Fibroblast of mammary gland (primary cell): ENCODE measurements at places on chromosomes 13 and 19.
A peak's percentile ranks its signal among the peaks of the same experiment; 100 is the strongest.

- DNase-seq, result peak; percentile 91
Measured at GRCh38 chr19:49987159-49987698, 26.3 kb upstream of the SIGLEC11 start.

- DNase-seq, result peak; percentile 82
Measured at GRCh38 chr19:49339301-49340068, 4.3 kb downstream of the CD37 start.

- no peak for DNase-seq
Measured at GRCh38 chr19:48895226-48895625, 3.3 kb downstream of the TULP2 start.

DNA sequence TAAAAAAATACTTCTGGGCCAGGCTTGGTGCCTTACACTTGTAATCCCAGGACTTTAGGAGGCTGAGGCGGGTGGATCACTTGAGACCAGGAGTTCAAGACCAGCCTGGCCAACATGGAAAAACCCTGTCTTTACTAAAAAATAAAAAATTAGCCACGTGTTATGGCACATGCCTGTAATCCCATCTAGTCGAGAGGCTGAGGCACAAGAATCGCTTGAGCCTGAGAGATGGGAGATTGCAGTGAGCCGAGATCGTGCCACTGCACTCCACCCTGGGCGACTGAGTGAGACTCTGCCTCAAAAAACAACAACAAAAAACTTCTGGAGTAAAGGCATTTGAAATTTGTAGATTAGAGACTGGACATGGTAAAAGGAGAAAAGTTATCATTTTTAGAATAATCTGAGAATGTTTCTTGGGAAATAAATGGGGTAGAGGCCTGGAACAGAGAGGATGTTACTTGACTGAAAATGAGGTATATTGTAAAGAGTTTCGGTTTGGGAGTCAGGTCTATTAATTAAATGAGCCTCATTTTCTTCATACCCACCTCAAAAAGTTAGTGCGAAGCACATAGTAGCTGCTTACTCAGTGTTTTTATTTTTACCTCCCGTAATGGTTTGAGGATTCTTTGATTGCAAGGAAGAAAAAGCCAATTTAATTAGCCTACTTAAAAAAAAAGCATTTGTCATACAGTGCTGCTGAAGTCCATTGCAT is 2.6 kb downstream of the AKAP11 start:
- no peak for DNase-seq

DNA sequence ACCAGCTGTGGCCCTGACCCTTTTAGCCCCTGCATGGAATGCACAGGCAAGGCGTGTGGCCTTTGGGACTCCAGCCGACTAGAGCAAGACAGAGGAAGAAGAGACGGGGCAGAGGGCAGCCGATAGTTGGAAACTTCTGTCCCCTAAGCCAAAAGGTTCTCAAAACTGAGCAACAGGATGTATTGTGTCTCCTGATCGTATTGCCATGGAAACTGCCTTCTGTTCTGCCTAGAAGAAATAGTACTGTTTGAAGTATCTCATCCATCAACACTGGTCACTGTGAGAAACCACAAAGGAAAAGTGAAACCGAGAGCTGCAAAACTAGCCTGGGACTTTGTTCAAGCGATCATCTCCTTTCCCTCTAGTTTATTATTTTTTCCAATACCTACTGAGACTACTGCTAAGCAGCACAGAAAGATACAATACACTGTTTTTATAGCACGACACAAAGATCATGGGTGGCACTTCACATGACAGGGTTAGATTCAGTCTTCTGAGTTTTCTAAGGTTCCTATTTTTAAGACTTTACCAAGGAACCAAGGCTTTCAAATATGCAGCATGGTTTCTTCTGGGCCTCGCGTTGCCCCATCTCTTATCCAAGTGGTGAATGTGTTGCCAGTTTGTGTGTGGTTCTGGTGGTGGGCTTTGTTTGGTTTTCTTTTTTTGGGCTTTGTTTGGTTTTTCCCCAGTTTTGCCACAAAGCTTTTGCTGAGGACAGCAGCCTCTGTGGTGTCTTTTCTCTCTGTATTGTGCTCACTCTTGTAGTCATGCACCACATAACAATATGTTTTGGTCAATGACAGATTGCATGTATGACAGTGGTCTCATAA is 49.3 kb upstream of the GPR183 start:
- DNase-seq, result peak; percentile 89

GRCh38 chr13:42064259-42064658 is 15.8 kb downstream of the DGKH start:
- DNase-seq, result peak; percentile 95

GRCh38 chr19:7550987-7551761 is 15.7 kb downstream of the PNPLA6 start:
- DNase-seq, result peak; percentile 41

DNA sequence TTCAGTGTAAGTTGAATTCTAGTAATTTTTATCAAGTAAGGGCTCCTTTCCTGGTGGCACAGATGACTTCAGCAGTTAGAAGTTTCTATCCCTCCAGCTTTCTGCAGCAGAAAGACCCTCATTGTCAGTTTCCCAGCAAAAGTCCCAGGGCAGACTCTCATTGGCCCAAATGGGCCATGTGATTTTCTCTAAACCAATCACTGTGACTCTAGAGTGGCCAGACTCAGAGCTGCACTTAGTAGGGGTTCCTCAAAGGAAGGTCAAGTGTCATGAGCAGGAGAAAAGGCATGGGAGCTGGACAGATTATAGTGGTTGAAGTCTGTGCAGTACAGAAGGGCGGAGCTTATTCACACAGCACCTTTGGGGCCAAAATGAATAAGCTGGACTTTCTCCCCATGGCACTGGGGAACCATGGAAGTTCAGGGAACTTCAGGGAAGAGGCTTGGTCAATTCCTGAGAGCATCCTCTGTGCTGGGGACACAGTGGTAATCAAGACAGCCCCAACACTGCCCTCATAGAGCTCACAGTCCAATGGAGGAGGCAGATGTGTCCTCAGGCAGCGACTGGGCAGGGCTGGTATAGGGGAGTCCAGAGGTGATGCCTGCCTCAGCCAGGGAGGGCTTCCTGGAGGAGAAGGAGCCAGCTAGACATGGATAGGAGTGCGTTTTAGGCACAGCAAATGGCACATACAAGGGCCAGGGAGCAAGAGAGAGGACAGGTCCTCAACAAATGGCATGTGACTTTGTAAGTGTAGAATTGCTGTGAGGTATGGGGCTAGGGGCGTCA is 18.3 kb downstream of the CKM start:
- no peak for DNase-seq
